Vein endothelial cell (primary cell): ENCODE measurements at places on chromosomes 12 and 14. TPM values are rescaled to one million over a fixed set of nuclear protein-coding genes. Genes with fewer than 3 reads are reported as not detected.

Gene PTPRR
- total RNA-seq = 0.38 and 0.65 TPM in 2 replicates

Gene RNASE2
- total RNA-seq = not detected in 2 replicates

Gene IRAK3
- total RNA-seq = 9.8 and 11.6 TPM in 2 replicates

Gene SYCP3
- total RNA-seq = 0.33 and 0.67 TPM in 2 replicates

Gene ASCL1
- total RNA-seq = not detected in 2 replicates

Gene HSPA2
- total RNA-seq = 8.7 and 15.4 TPM in 2 replicates
